Fibroblast of villous mesenchyme (primary cell): ENCODE measurements at places on chromosomes 4 and X.
A peak's percentile ranks its signal among the peaks of the same experiment; 100 is the strongest.

DNA sequence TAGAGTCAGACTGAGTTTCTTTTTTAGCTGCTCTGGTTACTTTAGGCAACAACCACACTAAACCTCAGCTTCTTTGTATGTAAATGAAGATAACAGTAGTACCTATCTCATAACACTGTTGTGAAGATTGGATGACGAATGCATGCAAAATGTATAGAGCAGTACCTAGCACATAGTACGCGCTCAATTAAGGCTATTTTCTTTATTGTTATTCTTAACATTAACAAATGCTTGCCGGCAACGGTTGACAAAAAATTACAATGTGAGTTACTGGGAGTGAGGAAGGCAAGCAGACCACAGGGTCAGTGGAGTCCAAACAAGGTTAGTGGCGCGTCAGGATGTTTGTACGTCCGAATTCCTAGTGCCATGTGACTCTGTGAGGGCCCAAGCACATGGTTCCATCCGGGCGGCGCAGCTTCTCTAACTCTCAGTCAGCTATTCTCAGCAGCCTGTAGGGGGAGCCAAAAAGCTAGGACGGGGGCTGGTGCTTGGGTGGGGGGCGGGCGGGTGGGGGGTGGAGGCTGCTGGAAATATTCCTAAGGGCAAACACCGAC is 821 bp upstream of the NALF2 start:
- no peak for DNase-seq

GRCh38 chr4:22614114-22614513 is 78.6 kb upstream of the GBA3 start:
- no peak for DNase-seq

DNA sequence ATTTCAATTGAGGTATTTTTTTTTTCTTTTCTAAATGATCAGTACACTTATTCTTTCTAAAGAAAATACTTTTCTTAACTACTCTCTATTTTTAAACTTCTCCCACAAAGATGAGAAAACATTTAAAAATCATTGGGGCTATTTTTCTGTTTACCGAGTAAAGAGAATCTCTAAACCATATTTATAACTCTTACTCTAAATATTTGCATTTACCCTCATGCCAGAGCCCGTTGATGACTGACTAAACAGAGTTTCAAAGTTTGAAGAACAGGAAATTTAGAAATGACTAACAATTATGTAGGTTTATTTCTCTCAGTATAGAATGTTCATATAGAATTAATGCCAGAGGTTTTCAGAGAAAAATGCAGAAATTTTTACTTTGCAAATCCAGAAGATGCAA is 2.7 kb upstream of the ALB start:
- DNase-seq, result no peak

DNA sequence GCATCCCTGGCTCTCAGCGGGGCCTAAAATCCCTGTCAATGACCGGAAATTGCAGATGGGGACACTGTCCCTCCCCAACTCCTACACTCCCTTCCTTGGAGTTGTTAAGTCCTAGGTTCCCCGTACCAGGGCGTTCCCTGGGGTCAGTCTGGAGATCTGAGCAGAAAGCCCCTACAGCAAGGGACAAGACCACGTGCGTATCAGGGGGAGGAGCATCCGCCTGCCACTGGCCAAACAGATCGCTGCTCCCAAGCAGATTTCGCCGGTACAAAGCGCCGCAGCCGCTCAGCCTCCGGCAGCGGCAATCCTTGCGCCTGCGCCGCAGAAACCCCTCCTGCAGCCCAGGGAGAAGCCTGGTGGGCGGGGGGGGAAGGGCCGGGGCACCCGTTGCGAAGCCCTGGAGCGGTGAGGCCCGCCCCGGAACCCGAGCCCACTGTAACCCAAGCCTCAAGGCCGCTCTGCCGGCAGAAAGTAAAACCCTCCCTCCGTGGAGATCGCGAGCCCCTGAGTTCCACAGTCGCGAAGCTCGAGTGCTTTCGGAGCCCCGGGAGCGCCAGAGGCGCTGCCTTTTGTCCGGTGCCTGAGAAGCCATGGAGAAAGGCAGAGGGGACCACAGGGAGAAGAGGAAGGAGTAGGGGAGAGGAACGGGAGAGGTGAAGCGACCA is 2.7 kb downstream of the CRMP1 start:
- DNase-seq, result no peak

- DNase-seq, result peak; percentile 59
Observed at GRCh38 chr4:85955620-85956292, 404.1 kb downstream of the MAPK10 start.

DNA sequence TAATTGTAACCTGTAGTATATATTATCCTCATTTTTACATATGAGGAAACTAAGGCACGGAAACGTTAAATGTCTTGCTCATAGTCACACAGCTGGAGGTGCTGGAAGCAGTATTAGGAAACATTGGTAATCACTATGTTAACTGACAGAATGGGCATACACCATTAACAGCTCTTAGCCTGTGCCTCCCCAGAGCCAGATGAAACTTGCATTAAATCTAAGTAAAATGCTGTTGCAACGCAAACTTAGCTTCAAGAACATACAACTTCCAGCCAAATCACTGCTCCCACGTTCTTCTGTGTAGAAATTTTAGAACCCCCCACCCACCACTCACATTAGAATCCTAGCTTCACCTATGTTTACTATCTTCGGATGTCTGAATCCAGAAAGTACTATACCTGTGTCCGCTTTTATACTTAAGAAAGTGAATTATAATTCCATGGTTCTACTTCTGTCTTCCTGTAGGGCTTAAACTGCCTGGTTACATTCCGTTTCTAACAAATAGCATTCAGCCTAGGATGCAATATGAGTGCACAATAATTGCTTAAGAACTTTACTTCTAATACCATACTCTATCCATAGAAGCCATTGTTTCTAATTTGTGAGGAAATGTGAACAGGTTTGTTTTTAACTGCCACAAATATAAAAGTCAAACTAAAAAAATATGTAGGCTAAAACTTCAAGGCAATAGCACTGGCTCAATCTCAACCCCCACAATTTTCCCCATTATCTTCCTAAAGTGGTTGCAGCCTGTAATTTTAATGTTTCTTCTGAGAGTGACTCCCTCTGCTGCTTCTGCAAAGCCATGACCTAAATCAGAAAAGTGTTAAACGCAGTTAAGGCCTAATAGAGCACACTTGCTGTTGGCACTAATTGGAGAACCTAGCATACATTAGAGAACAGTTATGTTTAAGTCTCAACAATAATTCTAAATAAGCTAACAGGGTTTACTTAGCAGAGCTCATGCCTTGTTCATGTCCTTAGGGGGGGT is 4.4 kb downstream of the UNC5C start:
- no peak for DNase-seq

DNA sequence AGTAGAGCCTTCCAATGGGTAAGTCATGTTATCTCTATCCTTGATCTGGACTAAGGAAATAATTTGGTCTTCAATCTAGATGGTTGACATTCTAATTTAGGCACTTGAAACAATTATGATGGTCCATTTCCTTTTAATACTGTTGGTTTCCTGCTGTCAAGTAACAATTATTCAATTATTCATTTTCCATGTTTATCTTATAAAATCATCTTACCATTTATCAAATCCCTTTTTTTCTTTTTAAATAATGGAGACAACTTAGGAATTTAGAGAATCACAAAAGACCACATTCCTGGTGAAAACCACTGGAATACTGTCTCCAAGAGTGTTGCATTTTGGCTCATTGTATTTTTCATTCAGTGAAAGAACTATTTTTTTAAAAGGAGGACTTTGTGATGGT is 148.7 kb upstream of the CTSO start:
- no peak for DNase-seq

- peak; percentile 71 for DNase-seq
Observed at GRCh38 chr4:13701937-13702446, 74.5 kb upstream of the BOD1L1 start.

- no peak for DNase-seq
Observed at GRCh38 chrX:76971393-76972376, 475.5 kb upstream of the FGF16 start.

DNA sequence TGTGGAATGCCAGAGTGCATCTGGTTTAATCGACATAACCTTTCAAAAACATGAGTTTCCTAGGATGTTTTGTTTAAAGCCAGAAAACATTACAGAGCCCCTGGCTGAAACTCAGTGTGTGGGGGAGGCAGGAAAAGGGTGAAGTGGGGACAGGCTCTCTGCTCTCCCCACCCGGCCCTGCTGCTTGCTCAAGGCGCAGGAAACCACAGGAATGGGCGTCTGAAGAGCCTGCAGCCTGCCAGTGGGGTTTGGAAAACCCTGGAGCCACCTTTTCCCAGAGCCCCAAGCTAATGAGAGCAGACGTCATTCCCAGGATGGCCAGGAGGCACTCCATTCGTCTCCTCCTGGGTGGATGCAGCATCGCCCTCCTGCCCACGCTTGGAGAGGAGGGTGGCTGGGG is 240.6 kb downstream of the AFAP1 start:
- DNase-seq, result peak; percentile 91

DNA sequence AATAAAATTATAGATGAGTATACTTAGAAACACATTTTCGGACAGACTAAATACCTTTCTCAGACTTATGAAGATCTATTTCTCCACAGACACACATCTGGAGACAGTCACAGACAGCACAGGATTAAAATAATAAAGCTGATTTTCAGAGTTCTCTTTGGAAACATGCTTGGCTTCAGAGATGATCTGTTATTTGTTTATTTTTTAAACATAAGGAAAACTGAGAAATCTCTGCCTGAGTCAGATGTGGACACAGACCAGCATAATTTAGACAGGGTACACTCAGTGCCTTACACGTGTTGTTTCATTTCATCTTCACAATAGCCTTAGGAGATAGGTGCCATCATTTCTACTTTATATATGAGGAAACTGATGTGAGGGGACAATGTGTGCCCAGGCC is 92.1 kb downstream of the SLC9A7 start:
- DNase-seq, result peak; percentile 57

GRCh38 chrX:36480441-36480990 is 527.6 kb upstream of the FAM47C start:
- no peak for DNase-seq

DNA sequence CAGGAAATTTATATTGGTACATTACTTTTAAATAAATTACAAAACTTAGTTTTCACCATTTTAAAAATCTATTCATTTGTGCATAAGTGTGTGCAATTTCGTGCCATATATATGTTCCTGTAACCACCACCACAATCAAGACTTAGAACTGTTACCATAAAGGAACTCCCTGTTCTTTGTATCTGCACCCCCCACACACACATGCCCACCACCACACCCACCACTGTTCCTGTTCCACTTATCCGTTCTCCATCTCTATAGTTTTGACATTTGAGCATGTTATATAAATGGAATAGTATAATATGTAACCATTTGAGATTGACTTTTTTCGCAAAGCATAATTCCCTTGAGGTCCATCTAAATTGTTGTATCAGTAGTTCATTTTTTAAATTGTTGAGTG is 73.7 kb downstream of the TAF1 start:
- no peak for DNase-seq

- DNase-seq, result no peak
Observed at GRCh38 chrX:8003147-8003883, 76.1 kb upstream of the PNPLA4 start.

DNA sequence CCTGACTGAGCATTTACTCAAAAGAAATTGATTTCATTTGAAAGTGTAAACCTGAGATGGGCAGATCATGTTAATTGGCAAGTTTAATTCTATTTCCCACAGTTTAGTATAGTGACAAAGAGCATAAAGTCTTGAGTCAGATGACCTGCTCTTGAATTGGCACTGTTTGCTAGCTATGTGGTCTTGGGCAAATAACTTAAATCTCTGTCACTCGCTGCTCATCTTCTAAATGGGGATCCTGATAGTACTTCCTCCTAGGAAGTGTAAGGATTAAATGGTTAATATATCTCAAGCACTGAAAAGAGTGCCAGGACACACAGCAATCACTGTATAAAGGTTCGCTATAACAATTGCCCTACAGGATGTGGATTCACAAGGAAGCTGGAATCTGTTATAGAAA is 242.8 kb upstream of the JADE1 start:
- no peak for DNase-seq

DNA sequence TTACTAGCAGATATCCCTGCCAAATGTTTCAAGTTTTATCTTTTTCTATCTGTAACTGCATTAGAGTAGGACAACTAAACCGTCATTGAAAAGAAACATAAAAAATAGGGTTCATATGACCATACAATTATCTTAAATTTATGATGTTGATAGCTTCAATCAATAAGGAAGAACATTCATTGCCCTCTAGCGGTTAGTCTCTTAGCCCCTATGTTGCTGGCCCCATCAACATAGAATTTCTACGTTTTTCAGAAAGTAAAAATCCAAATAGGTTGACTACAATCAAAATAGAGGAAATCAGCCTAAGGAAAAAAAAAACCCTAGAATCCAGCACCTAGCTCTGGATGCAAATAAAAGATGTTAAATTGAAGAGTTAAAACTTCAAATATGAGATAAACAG is 225.1 kb upstream of the ITM2A start:
- no peak for DNase-seq

GRCh38 chrX:72027024-72027913 is 104.4 kb downstream of the RTL5 start:
- DNase-seq, result no peak

DNA sequence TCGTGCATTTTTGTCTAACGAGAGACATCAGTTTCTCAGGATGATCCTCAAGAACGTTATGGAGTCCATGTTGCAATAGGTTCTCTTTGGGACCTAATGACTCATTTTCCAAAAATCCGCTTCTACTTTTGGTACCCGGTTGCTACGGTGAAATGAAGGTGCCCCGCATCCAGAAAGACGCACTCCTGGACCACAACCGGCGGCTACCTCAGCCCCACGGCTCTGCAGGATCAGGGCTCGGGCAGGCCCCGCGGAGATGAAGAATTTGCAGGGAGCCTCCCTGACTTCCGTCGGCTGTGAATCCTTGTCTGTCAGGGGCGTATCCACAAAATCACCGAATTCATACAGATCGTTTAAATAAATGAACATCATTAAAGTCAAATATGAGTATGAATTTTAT is 15.6 kb downstream of the GTPBP6 start:
- DNase-seq, result no peak

- no peak for DNase-seq
Observed at GRCh38 chr4:4491396-4491893, 50.4 kb downstream of the STX18 start.

GRCh38 chrX:102714994-102715393 is 2.7 kb downstream of the GPRASP2 start:
- DNase-seq, result no peak

DNA sequence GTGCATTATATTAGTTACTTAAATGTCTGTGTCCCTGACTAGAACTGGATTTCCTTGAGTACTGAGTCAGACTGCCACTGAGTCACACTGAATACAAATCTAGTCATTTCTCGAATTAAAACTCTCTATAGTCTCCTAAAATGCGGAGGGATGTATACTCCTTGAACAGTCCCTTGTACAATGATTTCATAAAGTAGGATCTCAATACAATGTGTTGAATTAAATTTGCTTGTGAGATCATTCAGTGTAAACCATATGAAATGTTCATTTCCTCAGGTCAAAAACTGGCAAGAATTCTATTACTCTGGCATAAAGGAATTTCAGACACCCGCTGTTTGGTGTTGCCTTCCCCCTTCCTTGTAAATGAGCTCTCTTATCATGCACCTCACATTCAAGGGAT is 17.5 kb upstream of the FAM241A start:
- DNase-seq, result no peak
